Retina (tissue), 1 donor: ENCODE measurements at places on chromosomes 12 and 14.

DNA sequence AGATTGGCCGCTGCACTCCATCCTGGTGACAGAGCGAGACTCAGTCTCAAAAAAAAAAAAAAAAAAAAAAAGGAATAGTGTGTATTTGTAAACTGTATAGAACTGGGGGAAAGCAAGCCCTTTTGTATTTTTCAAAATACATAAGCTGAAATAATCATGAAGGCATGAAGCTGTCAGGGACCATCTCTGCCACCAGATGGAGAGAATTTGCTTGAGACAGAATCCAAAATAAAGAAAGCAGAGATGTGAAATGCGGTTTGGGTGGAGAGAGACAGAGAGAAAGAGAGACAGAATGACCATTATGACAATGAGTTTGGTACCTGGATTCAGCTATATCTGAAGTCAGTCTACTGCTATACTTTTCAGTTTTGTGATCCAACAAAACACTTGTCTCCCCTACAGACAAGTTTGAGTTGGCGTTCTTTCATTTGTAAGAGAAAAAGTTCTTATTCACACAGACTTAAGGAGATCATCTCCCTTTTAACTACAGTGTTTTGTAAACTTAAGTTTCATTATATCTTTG, 155.7 kb upstream of the LRIG3 start:
- no peak for DNase-seq

DNA sequence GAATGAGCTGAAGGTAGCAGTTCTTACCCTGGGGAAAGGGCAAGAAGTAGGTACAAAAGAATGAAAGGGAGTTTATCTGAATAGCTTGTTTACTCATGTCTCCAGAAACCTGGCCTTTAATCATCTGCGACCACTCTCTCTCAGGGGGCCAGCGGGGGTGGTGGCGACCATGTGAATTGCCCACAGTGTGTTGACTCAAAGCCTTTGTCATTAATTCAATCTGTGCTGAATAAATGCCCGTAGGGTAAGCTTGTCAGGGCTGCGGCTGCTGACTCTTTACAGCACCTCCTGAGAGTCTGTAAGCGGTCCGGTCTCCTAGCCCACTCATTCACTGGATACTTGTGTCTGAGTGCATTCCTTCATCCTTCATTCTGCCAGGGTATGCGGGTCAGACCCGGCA, 874.4 kb downstream of the SLC6A15 start:
- no peak for DNase-seq

- no peak for DNase-seq
Measured at GRCh38 chr12:77089686-77090220, 24.4 kb upstream of the E2F7 start.

GRCh38 chr12:23096321-23096720, 471.4 kb downstream of the ETNK1 start:
- no peak for DNase-seq

DNA sequence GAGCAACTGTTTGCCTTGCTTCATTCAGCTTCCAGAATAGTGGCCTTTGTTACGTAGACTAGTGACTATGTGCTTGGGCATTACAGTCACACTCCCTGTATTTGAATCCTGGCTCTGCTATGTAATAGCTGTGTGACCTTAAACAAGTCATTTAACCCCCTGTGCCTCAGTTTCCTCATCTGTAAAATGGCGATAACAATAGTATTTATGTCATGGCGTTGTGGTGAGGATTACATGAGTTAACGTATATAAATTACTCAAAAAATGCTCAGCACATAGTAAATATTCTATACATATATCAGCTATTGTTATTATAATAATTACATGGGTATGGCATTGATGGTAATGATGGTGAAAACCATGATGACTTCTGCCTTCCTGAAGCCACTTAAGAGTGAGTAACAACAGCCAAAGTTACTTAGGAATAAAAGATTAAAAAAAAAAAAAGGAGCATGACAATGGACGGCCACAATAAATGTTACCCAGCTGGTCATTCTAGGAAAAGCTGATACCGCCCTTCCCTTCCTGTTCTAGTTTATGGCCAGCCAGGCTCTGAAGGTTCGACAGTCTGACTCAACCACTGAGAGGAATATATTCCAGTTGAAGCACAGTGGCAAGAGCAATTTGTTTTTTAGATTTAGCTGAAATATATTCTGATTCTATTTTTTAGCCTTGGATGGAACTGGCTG, 9.9 kb upstream of the ADIPOR2 start:
- DNase-seq = no peak

DNA sequence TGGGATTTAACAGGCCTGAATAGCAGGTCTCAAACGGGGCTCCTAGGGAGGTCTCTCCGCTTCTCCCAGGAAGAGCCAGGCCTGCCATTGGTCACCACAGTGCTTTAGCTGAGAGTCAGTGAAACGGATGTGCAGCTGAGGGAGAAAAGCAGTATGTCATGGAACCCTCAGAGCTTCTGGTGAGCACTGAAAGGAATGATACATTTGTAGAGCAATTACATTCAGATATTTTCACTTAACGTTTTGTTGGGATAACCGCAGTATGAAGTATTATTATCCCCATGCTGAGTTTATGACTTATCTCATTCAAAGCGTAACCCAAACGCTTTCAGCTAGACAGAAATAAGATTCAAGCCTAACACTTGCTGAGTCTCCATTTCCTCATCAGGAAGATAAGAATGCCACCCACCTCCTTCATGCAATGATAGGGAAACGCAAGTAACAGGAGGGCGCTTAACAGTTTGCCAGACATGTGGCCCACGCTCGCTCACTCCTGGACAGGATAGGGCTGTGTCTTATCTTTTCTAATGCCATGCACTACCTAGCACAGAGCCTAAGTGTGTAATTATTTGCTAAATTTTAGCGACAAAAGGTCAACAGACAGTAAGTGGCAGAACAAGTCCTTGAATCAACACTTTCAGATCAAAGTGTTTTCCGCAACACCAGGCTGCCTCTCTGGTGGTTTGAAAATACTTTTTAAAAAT, 28.2 kb downstream of the DAD1 start:
- DNase-seq = no peak

- no peak for DNase-seq
Measured at GRCh38 chr14:74620497-74620921, 8.5 kb upstream of the LTBP2 start.
